ENCODE measurements at places on chromosomes 13 and 19. TPM values are rescaled to one million over a fixed set of nuclear protein-coding genes. Genes with fewer than 3 reads are reported as not detected.

The TMEM91 gene
- total RNA-seq, result 9.4 TPM

The ZNF66 gene
- 2.1 TPM for total RNA-seq

The CAPS gene
- 8.8 TPM for total RNA-seq

The SMIM44 gene
- total RNA-seq, result not detected

The BRSK1 gene
- 3.5 TPM for total RNA-seq

The STAP2 gene
- 6.6 TPM for total RNA-seq

The CD33 gene
- total RNA-seq, result not detected

The IL4I1 gene
- 0.47 TPM for total RNA-seq

The APC2 gene
- 0.63 TPM for total RNA-seq

The CEACAM20 gene
- total RNA-seq, result not detected

The ZNF780B gene
- 13.7 TPM for total RNA-seq

The PSG7 gene
- total RNA-seq, result not detected
